ENCODE measurements at places on chromosomes 11 and 22.

DNA sequence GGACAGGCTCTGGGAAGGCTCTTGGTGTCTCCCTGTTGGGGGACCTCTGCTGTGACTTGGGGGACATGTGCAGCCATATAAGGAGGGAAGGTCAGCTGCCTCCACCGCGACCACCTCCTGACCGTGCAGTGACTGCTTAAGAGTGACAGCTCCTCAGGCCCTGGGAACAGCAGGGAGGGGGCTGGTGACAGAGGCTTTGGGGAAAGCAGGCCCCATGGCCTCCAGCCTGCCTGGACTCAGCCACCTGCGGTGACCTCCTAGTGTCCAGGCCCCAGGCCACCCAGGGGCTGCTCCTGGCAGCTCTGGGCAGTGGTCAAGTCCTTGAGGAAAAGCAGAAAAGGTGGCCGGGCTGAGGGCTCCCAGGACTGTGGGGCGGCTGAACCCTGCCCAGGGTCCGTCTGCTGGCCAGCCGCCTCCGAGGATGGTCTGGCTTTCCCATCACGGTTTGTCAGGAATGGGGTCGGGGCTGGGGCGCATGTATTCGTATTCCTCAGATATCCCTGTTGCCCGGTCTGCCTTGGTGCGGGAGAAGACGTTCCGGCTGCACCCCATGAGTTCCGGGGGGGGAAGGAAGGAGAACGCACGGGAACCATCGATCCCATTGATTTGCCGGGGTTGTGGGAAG is 96.8 kb downstream of the WNT7B start:
- H3K27ac ChIP-seq, result no peak overlapping the region
- DNase-seq, result peak; percentile 35
- no peaks in the 10 kb centered on the region for H3K27me3 ChIP-seq
- no peaks in the 10 kb centered on the region for H3K36me3 ChIP-seq
- no peak overlapping the region for H3K4me3 ChIP-seq

GRCh38 chr11:16356761-16357393 is 531 bp upstream of the SOX6 start:
- no peaks in the 10 kb centered on the region for H3K36me3 ChIP-seq
- H3K4me1 ChIP-seq, result peaks cover 44% of the 10 kb centered on the region
- no peak overlapping the region for H3K27ac ChIP-seq
- no peak for DNase-seq

GRCh38 chr22:30609260-30610185 is 2.5 kb downstream of the TCN2 start:
- DNase-seq, result peak; percentile 15
- H3K27ac ChIP-seq, result no peak overlapping the region
- no peaks in the 10 kb centered on the region for H3K27me3 ChIP-seq
- peaks cover 36% of the 10 kb centered on the region for H3K4me1 ChIP-seq
- H3K36me3 ChIP-seq, result peaks cover 8% of the 10 kb centered on the region

DNA sequence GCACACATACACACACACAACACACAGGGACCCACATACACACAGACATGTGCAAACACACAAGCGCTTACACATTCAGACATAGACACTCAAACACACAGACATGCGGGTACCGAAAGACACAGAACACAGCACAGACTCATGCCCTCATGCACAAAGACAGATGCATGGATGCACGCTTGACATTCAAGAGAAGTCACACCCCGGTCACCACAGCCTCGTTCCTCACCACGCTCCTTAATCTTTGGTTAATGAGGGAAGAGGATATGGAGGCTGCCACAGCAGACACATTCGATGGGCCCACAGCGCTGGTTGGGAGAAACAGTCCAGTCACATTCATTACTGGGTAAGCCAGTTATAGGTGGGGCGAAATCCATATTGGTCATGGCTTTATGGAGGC is 51.9 kb upstream of the EIF3D start:
- no peaks in the 10 kb centered on the region for H3K27me3 ChIP-seq
- H3K4me1 ChIP-seq, result no peaks in the 10 kb centered on the region
- DNase-seq, result no peak
- no peak overlapping the region for H3K4me3 ChIP-seq

DNA sequence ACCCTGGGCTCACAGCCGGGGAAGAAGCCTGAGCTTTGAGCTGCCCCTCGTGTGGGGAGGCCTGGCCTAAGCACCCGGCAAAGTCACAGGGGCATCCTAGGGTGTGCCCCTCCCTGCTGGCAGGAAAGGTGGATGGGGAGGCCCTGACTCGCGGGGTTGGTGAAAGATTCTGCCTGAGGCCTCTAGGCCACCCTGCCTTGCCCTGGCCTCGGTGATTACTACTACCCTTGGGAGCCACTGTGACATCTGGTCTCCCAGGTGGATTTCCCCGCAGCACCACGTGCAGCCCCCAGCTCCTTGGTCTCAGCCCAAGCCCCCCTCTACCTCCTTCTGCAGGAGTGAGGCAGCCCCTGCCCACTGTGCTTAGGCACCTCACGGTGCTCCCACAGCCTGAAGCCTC is 23.9 kb downstream of the GNAZ start:
- no peak for DNase-seq
- no peak overlapping the region for H3K4me3 ChIP-seq
- H3K27me3 ChIP-seq, result no peaks in the 10 kb centered on the region
- H3K27ac ChIP-seq, result no peak overlapping the region
- no peaks in the 10 kb centered on the region for H3K4me1 ChIP-seq

- H3K4me3 ChIP-seq, result no peak overlapping the region
- H3K4me1 ChIP-seq, result peaks cover 20% of the 10 kb centered on the region
- DNase-seq, result no peak
- H3K27me3 ChIP-seq, result no peaks in the 10 kb centered on the region
Observed at GRCh38 chr11:36048496-36049247, 104.8 kb downstream of the LDLRAD3 start.

- no peak overlapping the region for H3K27ac ChIP-seq
- H3K4me1 ChIP-seq, result no peaks in the 10 kb centered on the region
- no peaks in the 10 kb centered on the region for H3K27me3 ChIP-seq
- no peak for DNase-seq
- H3K36me3 ChIP-seq, result no peaks in the 10 kb centered on the region
Observed at GRCh38 chr11:3123761-3124733, 41.1 kb downstream of the OSBPL5 start.

DNA sequence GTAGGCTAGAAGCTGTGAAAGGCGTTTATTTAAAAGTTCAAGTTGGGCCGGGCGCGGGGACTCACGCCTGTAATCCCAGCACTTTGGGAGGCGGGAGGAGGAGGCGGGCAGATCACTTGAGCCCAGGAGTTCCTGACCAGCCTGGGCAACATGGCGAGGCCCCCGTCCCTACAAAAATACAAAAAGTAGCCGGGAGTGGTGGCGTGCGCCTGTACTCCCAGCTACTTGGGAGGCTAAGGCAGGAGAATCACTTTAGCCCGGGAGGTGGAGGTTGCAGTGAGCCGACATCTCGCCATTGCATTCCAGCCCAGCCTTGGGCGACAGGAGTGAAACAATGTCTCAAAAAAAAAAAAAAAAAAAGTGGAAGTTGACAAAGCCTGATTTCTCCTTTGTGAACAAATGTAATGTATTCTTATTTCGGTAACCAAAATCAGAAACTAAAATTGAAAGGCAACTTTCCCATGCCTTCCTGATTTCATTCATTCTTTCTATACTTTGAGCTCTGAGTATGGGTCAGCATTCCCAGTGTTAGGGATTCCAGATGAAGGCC is 825 bp downstream of the PTPMT1 start:
- peak overlapping the region; percentile 96 for H3K4me3 ChIP-seq
- 0 out of 2 replicates have a peak, but pooled peaks cover 3% of the 10 kb centered on the region for H3K36me3 ChIP-seq
- H3K4me1 ChIP-seq, result peaks cover 6% of the 10 kb centered on the region
- H3K27me3 ChIP-seq, result no peaks in the 10 kb centered on the region
- no peak for DNase-seq
- H3K27ac ChIP-seq, result no peak overlapping the region

DNA sequence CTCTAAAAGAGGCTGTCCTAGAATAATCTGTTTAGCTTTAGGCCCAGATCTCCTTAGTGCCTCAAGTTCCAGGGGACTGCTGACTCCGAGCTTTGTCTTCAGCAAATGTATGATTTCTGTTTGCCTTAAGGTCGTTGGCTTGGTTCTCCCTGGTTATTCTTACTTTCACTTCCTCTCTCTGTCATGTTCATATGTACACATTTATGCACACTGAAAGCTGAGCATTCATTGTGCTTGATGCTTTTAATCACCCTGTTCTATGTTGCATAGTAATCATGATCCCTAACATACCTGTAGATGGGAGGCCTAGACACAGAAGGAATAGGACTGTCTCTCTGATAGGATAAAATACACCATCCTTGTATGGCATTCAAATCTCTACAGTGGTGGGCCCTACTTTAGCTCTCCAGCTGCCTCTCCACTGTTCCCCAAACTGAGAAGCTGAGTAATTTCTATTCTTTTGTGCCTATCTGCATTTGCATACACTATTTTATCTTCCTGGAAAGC is 7.2 kb downstream of the PPFIBP2 start:
- no peaks in the 10 kb centered on the region for H3K36me3 ChIP-seq
- peaks cover under 1% of the 10 kb centered on the region for H3K4me1 ChIP-seq
- H3K27me3 ChIP-seq, result peaks cover 2% of the 10 kb centered on the region
- no peak for DNase-seq
- no peak overlapping the region for H3K4me3 ChIP-seq

GRCh38 chr11:11806586-11806985 is 35.2 kb upstream of the USP47 start:
- no peak for DNase-seq
- no peaks in the 10 kb centered on the region for H3K27me3 ChIP-seq
- H3K27ac ChIP-seq, result no peak overlapping the region
- H3K36me3 ChIP-seq, result no peaks in the 10 kb centered on the region
- H3K4me3 ChIP-seq, result no peak overlapping the region
- H3K4me1 ChIP-seq, result no peaks in the 10 kb centered on the region
